ENCODE measurements at places on chromosomes 7 and 10.

- DNase-seq = no peak
These were observed 71.5 kb downstream of the AGMO start for GRCh38 chr7:15490291-15490690.

DNA sequence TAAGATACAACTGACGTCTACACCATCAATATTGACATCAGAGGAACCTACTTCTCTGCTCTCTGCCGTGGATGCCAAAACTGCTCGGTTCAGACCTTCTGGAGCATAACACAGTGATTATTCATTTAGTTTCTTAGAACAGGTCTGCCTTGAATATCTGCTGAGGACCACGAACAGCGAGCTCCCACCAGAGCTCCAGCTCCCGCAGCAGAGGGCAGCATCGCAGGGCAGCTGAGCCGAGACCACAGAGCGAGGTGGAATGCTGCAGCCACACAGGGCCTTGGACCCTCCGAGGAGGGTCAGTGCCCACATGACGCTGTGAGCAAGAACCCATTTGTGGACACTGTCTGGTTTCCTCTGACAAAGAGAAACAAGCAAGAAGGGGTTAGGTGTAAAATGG is 6.8 kb downstream of the VIPR2 start:
- DNase-seq = no peak

- no peak for DNase-seq
These were observed 64.2 kb upstream of the DNAJB6 start for GRCh38 chr7:157272351-157273207.

GRCh38 chr10:63965846-63966245 is 444.6 kb downstream of the REEP3 start:
- DNase-seq = no peak

DNA sequence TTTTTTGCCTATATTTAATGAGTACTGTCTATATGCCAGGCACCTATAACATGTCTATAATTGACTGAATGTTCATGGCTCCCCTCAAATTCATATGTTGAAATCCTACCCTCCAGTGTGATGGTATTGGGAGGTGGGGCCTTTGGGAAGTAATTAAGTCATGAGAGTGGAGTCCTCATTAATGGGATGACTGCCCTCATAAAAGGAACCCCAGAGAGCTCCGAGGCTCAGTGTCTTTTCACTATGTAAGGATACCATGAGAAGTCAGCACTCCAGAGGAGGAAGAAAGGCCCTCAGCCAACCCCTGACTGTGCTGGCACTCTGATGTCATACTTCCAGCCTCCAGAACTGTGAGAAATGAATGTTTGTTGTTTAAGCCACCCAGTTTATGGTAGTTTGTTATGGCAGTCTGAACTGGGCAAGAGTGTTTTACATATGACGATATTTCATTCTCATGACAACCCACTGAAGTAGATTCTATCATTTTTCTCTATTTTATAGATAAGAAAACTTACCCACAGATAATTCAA is 61.1 kb upstream of the PCGF5 start:
- DNase-seq = no peak

DNA sequence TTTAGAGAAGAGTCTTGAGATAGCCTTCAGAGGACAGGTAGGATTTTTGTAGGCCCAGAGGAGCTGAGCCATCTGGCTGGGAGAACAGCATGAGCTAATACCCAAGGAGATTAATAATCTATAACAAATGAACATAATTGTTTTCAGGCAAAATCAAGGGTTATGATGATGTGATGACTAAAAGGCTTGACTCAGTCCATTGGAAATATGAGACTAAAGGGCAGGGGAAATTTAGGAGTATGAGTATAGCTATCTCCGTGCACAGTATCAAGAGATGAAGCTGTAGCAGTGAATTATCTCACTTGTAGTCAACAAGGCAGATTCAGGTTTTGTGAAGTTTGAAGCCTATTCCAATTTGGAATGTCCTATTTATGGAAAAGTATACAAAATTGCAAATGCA is 40.1 kb downstream of the CSTF2T start:
- DNase-seq = no peak

DNA sequence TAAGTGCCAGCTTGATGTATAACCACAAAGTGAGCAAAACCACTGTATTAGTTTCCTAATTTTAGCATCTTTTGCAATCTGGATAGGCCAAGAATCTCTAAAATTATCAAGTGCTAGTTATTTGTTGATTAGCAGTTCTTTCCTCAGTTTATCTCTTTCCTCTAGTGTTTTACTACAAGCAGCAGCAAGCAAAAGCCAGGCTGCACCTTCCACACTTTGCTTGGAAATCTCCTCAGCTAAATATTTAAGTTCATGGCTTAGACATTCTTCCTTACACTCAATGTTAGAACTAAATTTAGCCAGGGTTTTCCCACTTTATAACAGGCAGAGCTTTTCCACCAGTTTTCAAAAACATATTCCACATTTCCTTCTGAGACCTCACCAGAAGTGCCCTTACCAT is 85.7 kb upstream of the BMPER start:
- DNase-seq = no peak

DNA sequence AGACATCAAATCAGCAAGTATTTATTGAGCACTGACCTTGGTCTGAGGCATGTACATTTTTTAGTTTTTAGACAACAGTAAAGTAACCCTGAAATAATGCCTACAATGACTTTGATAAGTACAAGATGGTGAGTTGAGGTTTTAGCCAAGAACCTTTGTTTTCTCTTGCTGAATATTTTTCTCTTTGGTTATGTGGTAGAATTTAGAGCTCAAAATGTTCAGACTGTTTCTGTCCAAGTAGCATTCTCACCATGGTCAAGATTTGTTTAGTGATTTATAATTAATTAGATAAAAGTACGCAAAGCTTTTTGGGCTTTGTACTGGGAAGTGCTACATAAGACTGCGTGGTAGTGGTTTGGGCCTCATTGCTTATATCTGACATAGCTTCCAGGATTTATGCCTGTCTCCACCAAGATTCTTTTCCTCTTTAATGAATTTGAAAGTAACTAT is 102.4 kb downstream of the KAT6B start:
- no peak for DNase-seq

GRCh38 chr10:68516766-68517165 is 10.6 kb downstream of the SLC25A16 start:
- no peak for DNase-seq

DNA sequence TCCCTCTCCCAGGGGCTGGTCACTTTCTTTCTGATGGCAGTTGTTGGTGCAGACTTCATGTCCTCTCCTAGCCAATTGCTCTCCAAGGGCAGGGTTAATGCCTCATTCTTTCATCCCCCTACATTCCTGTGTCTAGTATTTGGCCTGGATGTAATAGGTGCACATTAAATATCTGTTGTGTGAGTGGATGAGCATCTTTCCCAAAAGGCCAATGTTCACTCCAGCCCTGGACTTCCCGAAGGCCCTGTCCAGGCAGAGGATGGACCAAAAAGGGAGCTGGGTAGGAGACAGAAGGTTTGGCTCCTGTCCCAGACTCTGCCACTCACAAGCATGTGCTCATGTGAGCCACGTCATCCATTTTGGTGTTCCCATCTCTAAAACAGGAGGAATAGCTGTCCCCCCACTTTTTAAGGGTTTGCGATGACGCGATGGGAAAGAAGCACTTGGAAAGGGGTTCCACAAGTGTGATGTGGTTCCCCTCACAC is 47.5 kb downstream of the RGS10 start:
- DNase-seq = no peak

- no peak for DNase-seq
These were observed 170.5 kb downstream of the CDC14C start for GRCh38 chr7:49094866-49095265.
